ENCODE measurements at places on chromosomes 5 and 9. TPM values are rescaled to one million over a fixed set of nuclear protein-coding genes. Genes with fewer than 3 reads are reported as not detected.

DNA sequence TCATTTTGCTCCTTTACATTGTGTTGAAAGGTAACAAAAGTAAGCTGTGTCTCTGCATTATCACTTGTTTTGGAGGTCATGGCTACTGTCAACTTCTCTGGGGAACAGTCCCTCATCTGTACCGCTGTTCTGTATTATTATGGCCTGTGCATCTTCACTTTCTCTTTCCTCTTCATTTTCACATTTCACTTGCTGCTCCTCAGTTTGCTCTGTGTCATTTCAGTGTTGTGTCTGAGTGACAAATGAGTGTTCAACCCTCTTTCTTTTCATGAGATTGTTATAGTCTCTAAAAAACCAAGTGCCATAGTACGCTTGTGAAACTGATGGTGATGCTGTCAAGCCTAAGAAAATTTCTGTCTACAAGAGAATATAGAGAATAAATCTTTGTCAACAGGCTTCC, 122.0 kb upstream of the FER start:
- H3K27ac ChIP-seq: no peak overlapping the region
- H3K36me3 ChIP-seq: no peaks in the 10 kb centered on the region
- no peaks in the 10 kb centered on the region for H3K27me3 ChIP-seq
- no peaks in the 10 kb centered on the region for H3K4me1 ChIP-seq

- DNase-seq: peak; percentile 40
- peaks cover 14% of the 10 kb centered on the region for H3K4me1 ChIP-seq
- H3K27ac ChIP-seq: peak overlapping the region; percentile 85
- H3K27me3 ChIP-seq: no peaks in the 10 kb centered on the region
- H3K36me3 ChIP-seq: no peaks in the 10 kb centered on the region
Measured at GRCh38 chr9:89661391-89661949, 56.7 kb downstream of the GADD45G start.

- no peak overlapping the region for H3K27ac ChIP-seq
- no peaks in the 10 kb centered on the region for H3K36me3 ChIP-seq
- H3K27me3 ChIP-seq: no peaks in the 10 kb centered on the region
- H3K4me1 ChIP-seq: peaks cover 2% of the 10 kb centered on the region
Measured at GRCh38 chr5:135434591-135435466, 12.3 kb downstream of the DCANP1 start.

The MLLT3 gene
- total RNA-seq: 44.6 TPM

- H3K27ac ChIP-seq: no peak overlapping the region
- DNase-seq: no peak
- no peaks in the 10 kb centered on the region for H3K4me1 ChIP-seq
- no peaks in the 10 kb centered on the region for H3K27me3 ChIP-seq
- no peaks in the 10 kb centered on the region for H3K36me3 ChIP-seq
Measured at GRCh38 chr9:120740132-120740531, 25.9 kb upstream of the MEGF9 start.

DNA sequence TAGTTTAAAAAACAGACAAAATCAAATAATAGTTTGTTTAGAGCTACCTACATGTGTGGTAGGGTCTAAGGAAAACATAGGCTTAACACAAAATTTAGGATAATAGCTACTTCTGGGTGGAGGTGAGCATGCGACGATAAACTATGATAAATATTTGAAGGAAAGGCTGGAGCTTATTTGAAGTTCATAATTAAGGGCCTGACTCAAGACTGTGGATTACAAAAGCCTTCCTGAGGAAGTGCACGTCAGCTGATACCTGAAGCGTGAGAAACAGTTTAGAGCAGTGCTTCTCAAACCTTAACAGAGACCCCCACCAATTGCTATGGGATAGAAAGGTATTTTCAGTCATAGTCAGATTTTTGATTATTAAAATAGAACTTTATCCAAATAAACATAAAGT, 20.4 kb upstream of the UBLCP1 start:
- H3K27me3 ChIP-seq: peaks cover 27% of the 10 kb centered on the region
- H3K36me3 ChIP-seq: no peaks in the 10 kb centered on the region
- H3K4me3 ChIP-seq: no peak overlapping the region
- H3K27ac ChIP-seq: no peak overlapping the region
- no peak for DNase-seq

- H3K4me3 ChIP-seq: no peak overlapping the region
- no peaks in the 10 kb centered on the region for H3K27me3 ChIP-seq
- peaks cover 7% of the 10 kb centered on the region for H3K4me1 ChIP-seq
Measured at GRCh38 chr9:89144238-89144637, 34.4 kb downstream of the SHC3 start.

DNA sequence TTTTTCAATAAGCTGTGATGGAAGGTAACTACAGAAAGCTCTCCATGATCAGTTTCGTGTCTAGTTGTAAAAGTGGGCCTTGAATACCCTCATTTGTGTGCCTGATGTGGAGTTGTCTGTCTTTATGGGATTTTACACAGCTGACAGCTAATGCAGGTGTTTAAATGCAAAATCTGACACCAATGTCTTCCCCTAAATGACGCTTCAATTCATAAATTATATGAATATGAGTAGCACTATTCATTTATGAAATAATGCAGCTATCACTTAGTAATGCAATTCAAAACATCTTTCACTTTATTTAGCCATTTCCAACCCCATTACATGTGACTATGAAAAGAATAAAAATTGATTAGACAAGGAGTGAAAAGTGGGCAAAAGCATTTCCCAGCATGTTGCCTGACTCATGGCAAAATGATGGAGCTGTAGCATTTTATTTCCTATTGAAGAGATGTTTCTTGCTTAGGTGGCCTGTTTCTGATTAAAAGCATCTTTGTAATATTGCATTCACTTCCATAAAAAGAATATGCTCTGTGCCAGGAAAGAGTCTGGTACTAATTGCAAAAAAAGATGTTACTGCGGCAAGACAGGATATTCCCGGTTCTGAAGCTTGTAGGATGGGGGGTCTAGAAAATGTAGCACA, 116.7 kb upstream of the HAPLN1 start:
- DNase-seq: no peak
- no peak overlapping the region for H3K4me3 ChIP-seq
- no peaks in the 10 kb centered on the region for H3K36me3 ChIP-seq
- no peaks in the 10 kb centered on the region for H3K27me3 ChIP-seq

GRCh38 chr5:63111891-63112290, 533.3 kb downstream of the LRRC70 start:
- DNase-seq: no peak
- H3K27me3 ChIP-seq: no peaks in the 10 kb centered on the region
- H3K4me3 ChIP-seq: no peak overlapping the region
- H3K27ac ChIP-seq: no peak overlapping the region
- H3K4me1 ChIP-seq: no peaks in the 10 kb centered on the region

- H3K4me1 ChIP-seq: no peaks in the 10 kb centered on the region
- H3K36me3 ChIP-seq: no peaks in the 10 kb centered on the region
- DNase-seq: no peak
- H3K27ac ChIP-seq: no peak overlapping the region
- no peaks in the 10 kb centered on the region for H3K27me3 ChIP-seq
Measured at GRCh38 chr9:130337784-130338380, 72.3 kb downstream of the HMCN2 start.

The FBXO38 gene
- total RNA-seq: 28.1 TPM

DNA sequence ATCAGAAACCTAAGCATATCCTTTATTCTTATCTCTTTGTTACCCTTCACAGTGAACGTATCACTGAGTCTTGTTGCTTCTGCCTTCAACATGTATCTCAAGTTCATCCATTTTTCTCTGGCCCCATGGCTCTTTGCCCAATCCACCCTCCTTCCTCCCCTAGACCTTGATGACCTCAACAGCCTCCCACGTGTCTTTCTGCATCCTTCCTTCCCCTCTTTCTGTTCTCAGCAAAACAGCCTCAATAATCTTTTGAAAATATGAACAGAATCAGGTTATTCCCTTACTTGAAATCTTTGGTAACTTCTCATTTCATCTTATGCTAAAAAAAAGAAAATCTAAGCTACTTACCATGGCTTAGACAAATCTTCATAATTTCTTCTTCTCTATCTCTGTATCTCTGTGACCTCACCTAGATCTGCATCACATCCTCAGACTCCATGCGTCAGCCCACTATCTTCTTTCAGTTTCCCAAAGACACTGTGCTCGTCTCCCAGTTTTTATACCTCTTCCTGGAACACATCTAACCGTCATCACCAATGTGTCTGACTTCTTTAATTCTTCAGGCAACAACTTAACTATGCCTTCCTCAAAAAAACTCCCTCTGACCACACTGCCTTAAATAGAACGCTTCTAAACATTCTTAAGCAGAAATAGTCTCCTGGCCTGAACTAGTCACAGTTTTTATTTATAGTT, 208.0 kb downstream of the PARP8 start:
- H3K4me3 ChIP-seq: no peak overlapping the region
- H3K27me3 ChIP-seq: no peaks in the 10 kb centered on the region
- DNase-seq: peak; percentile 10
- no peak overlapping the region for H3K27ac ChIP-seq

GRCh38 chr9:123789554-123790292, 140.2 kb downstream of the DENND1A start:
- no peak overlapping the region for H3K27ac ChIP-seq
- H3K36me3 ChIP-seq: no peaks in the 10 kb centered on the region
- H3K4me1 ChIP-seq: no peaks in the 10 kb centered on the region
- H3K27me3 ChIP-seq: no peaks in the 10 kb centered on the region

DNA sequence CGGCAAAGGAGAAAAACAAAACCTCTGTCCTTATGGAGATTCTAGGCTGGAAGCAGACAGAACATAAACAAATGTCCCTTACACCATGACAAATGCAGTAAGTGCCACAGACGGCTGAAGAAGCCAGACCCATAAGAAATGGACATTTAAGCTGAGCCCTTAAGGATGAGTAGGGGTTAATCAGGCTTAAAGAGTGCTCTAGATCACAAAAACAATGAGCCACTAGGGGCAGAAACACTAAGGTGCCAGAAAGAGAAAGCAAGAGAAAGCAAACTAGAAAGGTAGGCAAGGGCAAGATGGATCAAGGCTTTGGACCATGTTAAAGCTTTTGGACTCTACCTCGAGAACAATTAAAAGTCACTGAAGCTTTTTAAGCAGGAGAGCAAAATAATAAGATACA, 326.9 kb upstream of the WWC1 start:
- H3K36me3 ChIP-seq: no peaks in the 10 kb centered on the region
- H3K27ac ChIP-seq: no peak overlapping the region
- no peak overlapping the region for H3K4me3 ChIP-seq
- no peaks in the 10 kb centered on the region for H3K27me3 ChIP-seq
- H3K4me1 ChIP-seq: peaks cover 7% of the 10 kb centered on the region
- no peak for DNase-seq

DNA sequence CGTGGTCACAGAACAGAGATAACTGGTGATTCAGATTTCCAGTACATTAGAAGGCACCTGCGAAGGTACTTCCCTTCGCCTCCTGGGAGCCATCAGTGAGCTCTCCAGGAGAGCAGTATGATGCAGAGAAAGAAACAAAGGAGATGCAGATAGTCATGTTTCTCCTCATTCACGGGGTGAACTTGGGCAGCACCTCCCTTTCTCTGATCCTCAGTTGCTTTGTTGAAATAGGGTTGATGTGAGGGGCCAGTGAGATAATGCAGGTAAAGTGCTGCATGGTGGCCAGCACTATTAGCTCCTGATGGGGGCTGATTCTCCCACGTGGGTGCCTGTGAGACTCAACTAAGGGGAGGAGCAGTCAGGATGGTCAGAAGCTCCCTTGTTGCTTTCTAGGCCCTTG, 46.6 kb upstream of the ZNF169 start:
- no peak for DNase-seq
- H3K27me3 ChIP-seq: no peaks in the 10 kb centered on the region
- H3K4me1 ChIP-seq: no peaks in the 10 kb centered on the region
- H3K36me3 ChIP-seq: no peaks in the 10 kb centered on the region
- no peak overlapping the region for H3K4me3 ChIP-seq

The POLR1E gene
- 15.1 TPM for total RNA-seq

DNA sequence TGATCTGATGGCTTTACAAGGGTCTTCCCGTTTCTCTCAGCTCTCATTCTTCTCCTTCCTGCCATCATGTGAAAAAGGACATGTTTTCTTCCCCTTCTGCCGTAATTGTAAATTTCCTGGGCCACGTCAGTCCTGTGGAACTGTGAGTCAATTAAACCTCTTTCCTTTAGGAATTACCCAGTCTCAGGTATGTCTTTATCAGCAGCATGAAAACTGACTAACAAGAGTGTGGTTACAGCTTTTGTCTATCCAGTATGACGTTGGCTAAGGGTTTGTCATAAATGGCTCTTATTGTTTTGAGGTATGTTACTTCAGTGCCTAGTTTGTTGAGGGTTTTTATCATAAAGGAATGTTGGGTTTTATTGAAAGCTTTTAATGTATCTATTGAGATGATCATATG, 501.6 kb downstream of the CAAP1 start:
- H3K4me3 ChIP-seq: no peak overlapping the region
- DNase-seq: no peak
- no peak overlapping the region for H3K27ac ChIP-seq
- H3K27me3 ChIP-seq: no peaks in the 10 kb centered on the region

The ANKRD18B gene
- 0.80 TPM for total RNA-seq

The MZB1 gene
- total RNA-seq: 5.3 TPM

- H3K36me3 ChIP-seq: no peaks in the 10 kb centered on the region
- peak; percentile 86 for DNase-seq
- no peak overlapping the region for H3K27ac ChIP-seq
- no peak overlapping the region for H3K4me3 ChIP-seq
- H3K27me3 ChIP-seq: no peaks in the 10 kb centered on the region
Measured at GRCh38 chr5:119063579-119064379, 7.1 kb upstream of the DMXL1 start.

- H3K27ac ChIP-seq: no peak overlapping the region
- H3K27me3 ChIP-seq: peaks cover 68% of the 10 kb centered on the region
- H3K4me1 ChIP-seq: peaks cover 10% of the 10 kb centered on the region
- peak; percentile 61 for DNase-seq
- no peaks in the 10 kb centered on the region for H3K36me3 ChIP-seq
Measured at GRCh38 chr5:32707418-32707997, 3.6 kb upstream of the NPR3 start.

DNA sequence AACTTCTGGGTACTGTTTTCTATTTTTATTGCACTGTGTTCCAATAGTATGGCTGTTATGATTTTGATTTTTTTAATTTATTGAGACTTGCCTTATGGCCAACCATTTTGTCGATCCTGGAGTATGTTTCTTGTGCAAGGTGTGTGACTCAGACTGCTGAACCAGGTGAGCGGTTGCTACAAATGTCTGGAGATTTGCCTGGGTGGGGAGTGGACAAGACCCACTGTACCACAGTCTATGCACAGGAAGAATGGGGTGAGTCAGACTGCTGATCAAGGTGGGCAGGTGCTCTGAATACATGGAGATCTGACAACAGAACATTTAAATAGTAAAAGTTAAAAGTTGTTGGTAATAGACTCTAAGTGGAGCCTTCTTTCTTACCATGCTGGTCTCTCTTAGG, 609.2 kb downstream of the CSNK1G3 start:
- H3K27me3 ChIP-seq: no peaks in the 10 kb centered on the region
- H3K27ac ChIP-seq: no peak overlapping the region
- no peak overlapping the region for H3K4me3 ChIP-seq
- H3K4me1 ChIP-seq: no peaks in the 10 kb centered on the region
- no peak for DNase-seq
- no peaks in the 10 kb centered on the region for H3K36me3 ChIP-seq

The SPTLC1 gene
- total RNA-seq: 42.6 TPM

GRCh38 chr9:91154686-91155085, 207.0 kb downstream of the AUH start:
- H3K27me3 ChIP-seq: no peaks in the 10 kb centered on the region
- DNase-seq: no peak
- no peaks in the 10 kb centered on the region for H3K36me3 ChIP-seq
- H3K4me1 ChIP-seq: no peaks in the 10 kb centered on the region

GRCh38 chr5:8239198-8239597, 370.2 kb downstream of the MTRR start:
- H3K4me3 ChIP-seq: no peak overlapping the region
- DNase-seq: no peak
- H3K36me3 ChIP-seq: no peaks in the 10 kb centered on the region
- H3K4me1 ChIP-seq: no peaks in the 10 kb centered on the region

The ADAMTSL1 gene
- 63.0 TPM for total RNA-seq

GRCh38 chr5:56696900-56697299, 118.4 kb upstream of the MAP3K1 start:
- no peaks in the 10 kb centered on the region for H3K27me3 ChIP-seq
- H3K4me3 ChIP-seq: no peak overlapping the region
- H3K4me1 ChIP-seq: peaks cover 27% of the 10 kb centered on the region
- no peak overlapping the region for H3K27ac ChIP-seq
- no peak for DNase-seq

The IL13 gene
- total RNA-seq: not detected

Data from cardiac muscle cell (in vitro differentiated cells and primary cell).